Left colon (tissue), 2 donors: ENCODE measurements at places on chromosomes 3 and 15. TPM values are rescaled to one million over a fixed set of nuclear protein-coding genes. Genes with fewer than 3 reads are reported as not detected.

- no peak for DNase-seq
These were observed 2.4 kb upstream of the C3orf20 start for GRCh38 chr3:14672588-14672987.

- DNase-seq, result no peak
These were observed 585 bp downstream of the CSK start for GRCh38 chr15:74782259-74783071.

GRCh38 chr3:59528251-59528650 is 478.4 kb upstream of the CFAP20DC start:
- DNase-seq, result no peak

Gene THRB
- total RNA-seq, result 33.7 TPM

DNA sequence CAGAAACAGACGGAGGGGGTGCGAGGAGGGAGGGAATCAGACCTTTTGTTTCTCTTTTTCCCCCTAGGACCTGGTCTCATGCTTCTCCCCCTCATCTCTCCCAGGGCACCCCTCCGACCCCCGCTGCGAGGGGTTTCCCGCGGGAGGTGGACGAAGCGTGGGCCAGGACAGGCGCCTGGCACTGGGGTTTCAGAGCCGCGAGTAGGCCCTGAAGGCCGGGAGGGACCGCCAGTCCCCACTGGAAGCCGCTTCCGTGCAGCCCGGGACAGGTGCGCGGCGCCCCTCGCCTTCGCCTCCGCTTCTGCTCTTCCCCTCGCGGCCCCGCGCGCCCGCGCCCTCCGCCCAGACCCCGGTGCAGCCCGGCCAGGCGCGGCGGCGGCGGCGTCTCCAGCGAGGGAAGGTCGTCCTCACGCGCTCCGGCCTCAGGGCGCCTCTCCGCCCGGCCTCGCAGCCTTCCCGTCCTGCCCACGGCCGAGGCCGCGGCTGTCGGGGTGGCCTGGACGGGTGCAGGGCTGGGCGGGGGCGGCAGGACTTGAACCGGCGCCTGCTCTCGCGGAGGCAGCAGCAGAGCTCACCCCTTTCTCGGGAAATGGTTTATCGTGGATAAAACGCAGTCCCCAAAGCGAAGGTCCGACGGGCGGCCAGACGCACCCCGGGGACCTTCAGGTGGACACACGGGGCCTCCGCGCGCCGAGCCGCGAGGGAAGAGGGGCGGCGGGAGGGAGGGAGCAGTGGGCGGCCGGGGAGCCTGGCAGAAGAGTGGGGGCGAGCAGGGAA is 31.5 kb upstream of the ADAMTS17 start:
- no peak for DNase-seq

Gene DHX36
- total RNA-seq, result 41.0 TPM

Gene SI
- total RNA-seq, result 53.2 TPM

Gene NEK10
- 0.98 TPM for total RNA-seq

DNA sequence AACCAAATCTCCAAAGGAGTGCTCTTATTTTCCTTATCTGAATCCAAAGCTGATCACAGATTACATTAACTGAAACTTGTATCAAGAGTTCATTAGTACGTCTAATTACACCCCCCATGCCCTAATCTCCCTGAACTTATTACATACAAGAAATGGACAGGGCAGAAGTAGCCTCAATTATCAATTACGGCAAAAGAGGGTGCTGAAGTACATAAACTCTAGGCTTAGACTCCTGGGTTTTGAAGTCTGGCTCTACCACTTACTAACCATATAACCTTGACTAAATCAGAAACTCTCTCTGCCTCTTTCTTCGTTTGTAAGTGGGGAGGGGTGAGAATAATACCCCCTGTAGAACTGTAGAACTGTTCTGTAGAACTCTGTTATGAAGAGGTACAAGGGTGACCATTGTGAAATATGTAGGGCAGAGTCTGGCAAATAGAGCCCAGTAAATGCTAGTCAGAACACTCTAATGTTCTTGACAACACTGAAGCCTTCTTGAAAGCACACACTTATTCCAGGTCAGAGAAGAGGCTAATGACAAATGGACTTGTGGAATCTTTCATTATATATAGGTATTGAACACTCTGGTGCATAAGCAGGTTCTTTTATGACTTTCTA is 19.6 kb upstream of the OR5K4 start:
- no peak for DNase-seq

Gene CCR8
- total RNA-seq, result not detected

- DNase-seq, result peak; percentile 52
These were observed 38.6 kb downstream of the ACSBG1 start for GRCh38 chr15:78195735-78196201.

DNA sequence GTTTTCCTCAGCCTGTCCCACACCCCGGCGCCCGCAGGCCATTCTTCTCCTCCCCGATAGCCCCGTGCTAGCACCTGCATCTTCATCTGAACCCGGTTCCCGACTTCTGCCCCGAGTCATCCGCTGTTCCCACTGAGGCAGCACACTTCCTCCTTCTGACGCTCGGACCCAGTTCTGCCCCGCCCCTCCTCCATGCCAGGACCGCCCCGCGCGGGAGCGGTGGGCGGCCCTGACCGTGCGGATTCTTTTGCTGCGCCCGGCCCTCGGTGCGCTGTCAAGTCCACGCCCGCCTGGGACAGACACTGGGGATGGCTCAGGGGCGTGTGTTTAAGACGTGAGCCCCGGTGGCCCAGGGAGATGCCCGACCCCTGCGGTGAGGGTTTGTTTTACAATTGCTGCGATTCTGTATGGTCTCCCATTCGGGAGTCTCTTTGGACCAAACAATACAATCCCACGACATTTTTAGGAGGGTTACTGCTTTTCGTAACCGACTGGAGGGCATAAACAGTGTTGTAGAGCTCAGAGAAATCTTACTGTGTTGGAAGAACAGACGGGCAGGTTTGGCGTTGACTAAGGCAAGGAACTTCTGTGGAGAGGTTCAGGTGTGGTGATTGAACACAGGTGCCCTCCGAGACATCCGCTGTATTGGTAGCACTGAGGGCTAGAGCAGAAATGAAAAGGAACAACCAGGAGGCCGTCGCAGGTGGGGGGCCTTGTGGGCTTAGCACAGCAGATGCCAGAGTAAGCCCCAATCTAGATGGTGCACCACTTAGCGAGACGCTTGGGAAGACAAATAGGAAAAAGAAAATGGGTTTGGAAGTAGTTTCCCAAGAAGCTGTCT is 716 bp downstream of the PTPN23 start:
- DNase-seq, result peak; percentile 90

DNA sequence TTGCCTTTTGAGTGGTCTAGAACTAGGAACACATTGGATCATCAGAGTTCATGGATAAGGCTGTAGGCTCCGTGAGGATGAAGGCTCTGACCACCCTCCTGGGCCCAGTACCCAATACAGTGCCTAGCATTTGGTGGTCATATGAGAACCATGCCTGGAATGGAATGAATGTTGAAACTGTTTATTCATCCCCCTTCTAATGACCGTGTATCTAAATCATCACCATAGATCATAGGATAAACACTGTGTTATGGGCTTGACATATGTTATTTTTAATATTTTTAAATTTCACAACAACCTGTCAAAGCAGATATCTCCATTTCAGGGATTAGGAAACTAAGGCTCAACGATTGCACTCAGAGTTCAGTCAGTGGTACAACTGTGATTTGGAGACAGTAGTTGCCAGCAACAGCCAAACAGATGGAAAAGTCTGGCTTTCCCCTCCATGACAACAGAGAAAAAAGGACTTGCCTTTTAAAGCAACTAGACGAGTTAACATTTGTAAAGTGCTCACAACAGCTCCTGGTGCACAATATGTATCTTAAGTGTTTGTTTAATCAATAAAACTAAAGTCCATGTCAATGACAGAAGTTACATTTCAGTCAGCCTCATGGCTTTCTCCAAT is 89.6 kb downstream of the TMEM266 start:
- no peak for DNase-seq

- no peak for DNase-seq
These were observed 15.8 kb downstream of the EPHB1 start for GRCh38 chr3:134810850-134811249.

Gene ARPIN
- 40.4 TPM for total RNA-seq

Gene ELL3
- total RNA-seq, result 34.6 TPM
